ENCODE measurements at places on chromosomes 6 and 20.

- DNase-seq: no peak
Measured at GRCh38 chr20:8310618-8311017, 178.6 kb downstream of the PLCB1 start.

DNA sequence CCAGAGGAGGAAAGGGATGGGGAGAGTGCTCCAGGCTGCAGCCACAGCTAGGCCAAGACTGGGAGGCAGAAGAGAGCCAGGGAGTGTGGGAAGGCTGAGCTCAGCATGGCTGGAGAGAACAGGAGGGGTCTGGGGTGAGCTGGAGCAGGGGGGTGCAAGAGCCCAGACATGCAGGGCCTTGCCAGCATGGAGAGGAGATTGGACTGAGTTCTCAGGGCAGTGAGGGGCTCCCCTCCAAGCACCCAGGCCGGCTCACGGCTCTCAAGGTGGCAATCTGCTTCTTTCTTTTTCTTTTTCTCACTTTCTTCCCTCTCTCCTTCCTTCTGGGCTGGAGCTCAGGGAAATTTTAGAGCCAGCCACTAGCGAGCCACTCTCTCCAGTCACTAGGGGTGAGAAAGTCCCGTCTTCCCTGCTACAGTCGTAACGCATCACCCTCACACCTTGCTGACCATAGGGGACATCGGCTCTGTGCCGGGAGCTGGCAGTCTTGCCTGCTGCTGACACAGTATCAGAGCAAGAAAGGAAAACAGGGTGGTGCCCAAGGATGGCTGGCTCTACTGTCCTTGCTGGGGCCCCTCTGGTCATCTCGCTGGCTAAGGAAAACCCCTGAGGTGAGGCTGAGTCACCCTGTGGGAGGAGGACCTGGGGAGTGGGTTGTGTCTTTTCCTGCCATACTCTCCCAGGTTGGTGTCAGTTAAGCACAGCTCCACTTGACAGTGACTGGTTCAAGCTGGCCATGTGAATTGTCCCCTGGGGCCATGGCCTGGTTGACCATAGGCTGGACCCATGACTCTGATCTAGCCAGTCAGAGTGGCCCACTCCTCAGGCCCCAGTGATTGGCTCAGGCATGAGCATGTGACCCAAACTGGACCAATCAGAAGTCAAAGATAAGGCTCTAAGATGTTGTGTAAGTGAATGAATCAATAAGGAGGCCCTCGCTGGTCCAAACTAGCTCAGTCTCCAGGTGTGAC, 135.1 kb upstream of the PMEPA1 start:
- no peak for DNase-seq

- no peak for DNase-seq
Measured at GRCh38 chr6:26026833-26027490, 60.3 kb upstream of the HFE start.

GRCh38 chr6:33670971-33671743, 40.3 kb downstream of the UQCC2 start:
- DNase-seq: no peak

GRCh38 chr20:23086931-23087411, 847 bp upstream of the CD93 start:
- no peak for DNase-seq

- DNase-seq: no peak
Measured at GRCh38 chr6:23111984-23112383, 542.6 kb downstream of the HDGFL1 start.

GRCh38 chr6:95690328-95690727, 113.0 kb downstream of the MANEA start:
- DNase-seq: no peak
